ENCODE measurements at places on chromosomes 2 and 18.

- DNase-seq = peak; percentile 80
Observed at GRCh38 chr2:37599688-37600525, 71.5 kb downstream of the CDC42EP3 start.

- DNase-seq = no peak
Observed at GRCh38 chr2:73255007-73255644, 21.0 kb downstream of the CCT7 start.

GRCh38 chr2:4992226-4992625, 700.0 kb upstream of the SOX11 start:
- no peak for DNase-seq

- no peak for DNase-seq
Observed at GRCh38 chr2:176743671-176744070, 468.9 kb upstream of the HNRNPA3 start.

DNA sequence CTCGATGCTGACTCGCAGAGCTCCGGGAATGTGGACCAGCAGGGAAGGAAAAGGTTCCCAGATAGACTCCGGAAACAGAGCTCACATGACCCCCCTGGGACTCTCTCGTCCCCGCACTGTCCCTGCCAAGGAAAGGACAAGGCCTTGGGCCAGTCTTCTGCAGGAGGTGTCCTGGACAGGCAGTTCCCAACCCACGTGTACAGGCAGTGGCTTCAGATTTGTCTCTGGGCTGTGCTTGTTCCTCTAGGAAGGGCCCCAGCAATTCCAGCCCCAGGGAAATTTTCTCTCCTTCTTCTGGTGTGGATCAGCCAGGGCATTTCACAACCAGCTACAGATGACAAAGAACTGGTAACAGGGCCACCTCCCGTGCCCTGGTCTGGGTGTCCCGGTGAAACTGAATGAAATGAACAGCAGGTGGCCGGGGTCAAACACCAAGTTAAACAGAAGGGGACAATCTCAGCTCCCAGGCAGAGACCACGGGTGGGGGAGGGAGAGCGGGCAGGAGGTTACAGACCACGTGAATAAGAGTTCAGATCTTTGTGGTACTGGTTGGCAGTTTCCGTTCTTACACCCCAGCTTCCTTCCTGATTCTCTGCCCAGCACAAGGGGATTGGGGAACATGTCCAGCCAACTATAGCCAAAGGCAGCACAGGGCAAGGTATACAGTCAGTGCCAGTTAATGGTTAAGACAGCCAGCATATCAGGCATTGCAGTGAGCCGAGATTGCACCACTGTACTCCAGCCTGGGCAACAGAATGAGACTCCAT, 52.2 kb upstream of the CAB39 start:
- DNase-seq = peak; percentile 78

DNA sequence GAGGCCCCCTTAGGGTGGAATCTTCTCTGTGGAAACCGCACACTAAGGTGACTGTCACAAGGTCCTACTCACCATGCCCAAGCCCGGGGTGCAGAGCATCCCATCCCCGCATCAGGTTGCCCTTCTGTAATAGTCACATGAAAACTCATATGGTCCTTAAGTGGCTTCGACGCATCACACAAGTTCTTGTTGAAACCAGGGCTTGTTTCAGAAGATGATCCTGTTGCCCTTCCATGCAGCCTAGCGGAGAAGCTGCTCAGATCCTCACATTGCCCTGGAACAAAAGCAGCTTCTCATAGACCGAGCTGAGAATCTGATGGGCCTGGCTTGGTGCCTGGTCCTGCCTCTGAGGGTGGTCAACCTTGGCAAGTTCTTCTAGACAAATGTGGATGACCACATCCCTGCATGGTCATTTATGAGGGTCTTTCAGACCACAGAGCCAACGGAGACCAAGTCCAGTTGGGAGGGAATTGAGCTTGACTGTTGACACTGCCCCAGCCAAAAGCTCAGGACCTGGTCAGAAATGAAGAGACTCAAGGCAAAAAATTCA, 54.1 kb downstream of the PDCL3 start:
- no peak for DNase-seq

GRCh38 chr2:237739101-237739500, 59.5 kb upstream of the RBM44 start:
- DNase-seq = no peak

- DNase-seq = no peak
Observed at GRCh38 chr18:21747764-21748693, 7.4 kb downstream of the MIB1 start.

GRCh38 chr2:44542520-44542919, 180.8 kb downstream of the CAMKMT start:
- DNase-seq = no peak

GRCh38 chr2:203461746-203462145, 73.4 kb downstream of the RAPH1 start:
- DNase-seq = no peak

DNA sequence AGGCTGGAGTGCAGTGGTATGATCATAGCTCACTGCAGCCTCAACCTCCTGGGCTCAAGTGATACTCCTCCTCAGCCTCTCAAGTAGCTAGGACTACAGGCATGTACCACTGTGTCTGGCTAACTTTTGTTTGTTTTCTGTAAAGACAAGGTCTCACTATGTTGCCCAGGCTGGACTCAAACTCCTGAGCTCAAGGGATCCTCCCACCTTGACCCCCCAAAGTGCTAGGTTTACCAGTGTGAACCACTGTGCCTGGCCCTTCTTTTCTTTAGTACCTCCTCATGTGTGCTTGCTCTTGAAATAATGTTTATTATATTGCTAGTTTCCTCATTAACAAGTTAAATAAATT, 19.0 kb upstream of the COBLL1 start:
- DNase-seq = no peak

- no peak for DNase-seq
Observed at GRCh38 chr2:27126252-27126710, 2.7 kb downstream of the ABHD1 start.

DNA sequence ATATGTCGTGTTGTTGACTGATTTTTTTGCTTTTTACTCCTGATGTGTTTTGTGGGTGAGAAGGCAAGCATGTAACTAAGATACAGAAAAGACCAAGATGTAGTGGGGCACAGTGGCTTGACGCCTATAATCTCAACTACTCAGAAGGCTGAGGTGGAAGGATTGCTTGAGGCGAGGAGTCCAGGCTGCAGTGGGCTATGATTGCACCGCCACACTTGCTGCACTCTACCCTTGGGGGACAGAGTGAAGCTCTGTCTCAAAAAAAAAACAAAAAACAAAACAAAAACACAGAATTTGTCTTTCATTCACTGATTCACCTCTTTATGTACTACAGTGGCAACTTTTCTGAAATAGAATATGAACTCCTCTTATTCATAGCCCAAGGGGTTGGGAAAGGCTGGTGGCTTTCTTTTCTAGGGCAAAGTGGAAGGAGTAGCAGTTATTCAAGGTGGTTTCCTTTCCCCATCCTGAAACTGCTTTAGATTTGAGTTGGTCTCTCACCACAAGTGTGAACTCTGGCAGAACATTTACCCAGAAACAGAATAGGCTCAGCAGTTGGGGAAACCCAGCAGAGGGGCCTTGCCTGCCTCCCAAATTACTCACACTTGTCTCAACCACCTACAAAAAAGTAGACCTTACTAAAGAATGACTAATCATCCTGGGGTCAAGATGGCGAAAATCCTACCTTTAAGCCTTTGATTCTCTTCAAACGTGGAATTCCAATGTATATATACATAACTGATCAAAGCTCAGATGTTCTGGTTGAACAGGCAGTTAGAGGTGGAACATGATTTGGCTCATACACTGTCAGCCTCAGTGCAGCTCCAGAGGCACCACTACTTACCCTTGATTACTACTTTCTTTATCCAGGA, 6.5 kb downstream of the TANK start:
- peak; percentile 62 for DNase-seq

DNA sequence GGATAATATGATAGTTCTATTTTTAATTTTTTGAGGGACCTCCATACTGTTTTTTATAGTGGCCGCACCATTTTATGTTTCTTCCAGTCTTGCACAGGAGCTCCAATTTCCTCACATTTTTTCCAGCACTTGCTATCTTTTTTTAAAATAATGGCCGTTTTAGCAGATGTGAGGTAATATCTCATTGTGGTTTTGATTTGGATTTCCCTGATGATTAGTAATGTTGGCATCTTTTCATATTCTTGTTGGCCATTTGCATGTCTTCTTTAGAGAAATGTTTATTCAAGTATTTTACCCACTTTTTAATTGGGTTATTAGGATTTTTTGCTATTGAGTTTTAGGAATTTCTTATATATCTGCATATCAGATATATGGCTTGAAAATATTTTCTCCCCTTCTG, 29.9 kb upstream of the NAPG start:
- DNase-seq = no peak

- peak; percentile 29 for DNase-seq
Observed at GRCh38 chr2:68643011-68643873, at the start of gene PROKR1. Gene PROKR1, plus strand, starts transcription at chr2:68643579. Its CDS starts 2,243 bp downstream, at chr2:68645822.

- peak; percentile 14 for DNase-seq
Observed at GRCh38 chr2:240252872-240253511, 112.5 kb upstream of the OTOS start.

DNA sequence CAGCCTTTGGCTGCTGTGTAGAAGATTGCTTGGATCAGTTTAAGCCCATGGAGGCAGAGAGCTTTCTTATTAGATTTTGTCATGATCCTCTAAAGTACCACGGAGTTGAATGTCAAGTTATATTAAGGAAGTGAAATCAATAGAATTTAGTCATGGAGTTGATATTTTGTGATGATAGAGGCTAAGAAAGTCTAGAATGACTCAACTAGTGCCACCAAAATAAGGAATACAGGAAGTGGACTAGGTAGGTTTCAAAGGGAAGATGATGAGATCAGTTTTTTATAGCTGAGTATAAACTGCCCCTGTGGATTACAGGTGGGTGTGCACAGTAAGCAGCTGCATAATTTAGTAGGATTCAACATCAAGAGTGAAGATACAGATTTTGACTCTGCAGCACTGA, 25.2 kb downstream of the FBXO36 start:
- DNase-seq = no peak

DNA sequence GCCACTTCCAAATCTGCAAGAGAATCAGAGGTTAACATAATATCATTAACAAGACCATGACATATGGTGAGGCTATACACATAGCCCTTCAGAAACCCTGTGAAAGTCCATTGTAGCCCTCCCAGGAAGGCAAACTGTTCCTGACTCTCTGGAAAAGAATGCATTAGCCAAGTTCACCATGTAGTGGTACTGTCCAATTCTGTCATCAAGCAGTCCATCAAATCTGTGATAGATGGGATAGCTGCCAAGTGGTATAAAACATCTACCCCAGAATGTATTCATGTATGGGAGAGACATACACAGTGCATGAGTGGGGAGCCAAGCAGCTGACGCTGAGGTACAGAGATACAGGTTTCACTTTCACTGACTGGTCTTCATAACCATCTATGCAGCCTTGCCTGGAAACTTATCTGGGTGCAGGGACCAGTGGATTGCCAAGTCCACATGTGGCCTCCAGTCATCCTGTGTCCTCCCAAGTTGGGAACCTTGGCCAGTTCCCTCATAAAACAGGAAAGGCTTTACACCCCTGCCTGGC, 281.1 kb downstream of the MBD2 start:
- DNase-seq = no peak

DNA sequence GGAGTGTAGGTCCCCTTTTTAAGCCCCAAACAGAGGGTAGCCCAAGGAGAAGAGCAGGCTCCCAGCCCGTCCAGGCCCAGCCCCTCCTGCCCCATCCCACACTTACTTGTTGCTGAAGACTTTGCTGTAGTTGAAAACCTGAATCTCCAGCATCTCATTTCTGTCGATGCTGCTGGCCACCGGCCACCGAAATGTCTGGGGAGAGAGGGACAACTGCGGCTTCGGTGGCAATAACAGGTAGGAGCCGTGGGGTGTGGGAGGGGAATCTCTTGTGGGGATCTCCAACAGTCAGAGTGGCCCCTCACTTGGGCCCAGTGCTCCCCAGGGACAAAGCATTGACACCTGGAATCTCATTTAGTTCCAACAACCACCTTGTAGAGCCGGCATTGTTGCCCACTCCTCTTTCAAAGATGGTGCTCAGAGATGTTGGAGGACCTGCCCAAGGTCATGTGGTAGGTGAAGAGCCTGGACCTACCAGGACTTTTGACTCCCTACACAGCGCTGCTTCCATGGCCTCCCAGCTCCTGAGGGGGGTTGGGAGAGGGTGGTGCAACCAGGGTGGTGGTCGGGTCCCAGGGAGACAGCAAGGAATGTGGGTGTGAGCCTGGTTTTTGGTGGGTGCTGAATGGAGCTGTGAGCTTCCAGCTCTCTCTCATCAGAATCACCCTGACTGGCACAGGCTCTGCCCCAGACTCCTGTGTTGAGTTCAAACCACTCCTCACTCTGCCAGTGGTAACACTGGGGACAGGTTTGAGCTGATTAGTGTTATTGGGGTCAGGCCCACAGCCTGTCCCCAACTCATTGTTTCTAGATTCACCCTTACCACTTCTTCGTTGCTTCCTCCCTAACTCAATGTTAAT, 50.0 kb upstream of the OTOF start:
- no peak for DNase-seq

- no peak for DNase-seq
Observed at GRCh38 chr2:145617906-145618305, 1098.0 kb upstream of the ZEB2 start.

GRCh38 chr2:85802354-85803103, 48.7 kb downstream of the ATOH8 start:
- no peak for DNase-seq

- no peak for DNase-seq
Observed at GRCh38 chr2:5798084-5798483, 105.9 kb downstream of the SOX11 start.

DNA sequence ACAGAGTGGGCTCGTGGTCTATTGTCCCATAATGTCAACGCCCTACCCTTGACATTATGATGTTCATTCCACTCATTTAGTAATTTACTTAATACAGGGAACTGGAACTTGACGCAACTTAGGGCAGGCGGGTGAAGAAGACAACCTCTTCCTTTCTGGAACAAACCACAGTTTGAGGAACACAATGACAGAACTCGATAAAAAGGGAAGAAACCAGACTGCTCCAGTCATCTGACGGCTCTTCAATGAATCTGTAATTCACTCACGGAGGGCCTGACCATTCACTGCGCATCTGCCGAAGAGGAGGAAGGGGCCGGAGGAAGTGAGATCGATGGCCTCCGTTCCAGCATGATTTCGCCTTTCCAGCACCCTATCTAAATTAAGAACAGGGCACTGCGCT, 83.2 kb downstream of the BCL2 start:
- no peak for DNase-seq

- no peak for DNase-seq
Observed at GRCh38 chr2:51903728-51904127, 871.8 kb upstream of the NRXN1 start.

DNA sequence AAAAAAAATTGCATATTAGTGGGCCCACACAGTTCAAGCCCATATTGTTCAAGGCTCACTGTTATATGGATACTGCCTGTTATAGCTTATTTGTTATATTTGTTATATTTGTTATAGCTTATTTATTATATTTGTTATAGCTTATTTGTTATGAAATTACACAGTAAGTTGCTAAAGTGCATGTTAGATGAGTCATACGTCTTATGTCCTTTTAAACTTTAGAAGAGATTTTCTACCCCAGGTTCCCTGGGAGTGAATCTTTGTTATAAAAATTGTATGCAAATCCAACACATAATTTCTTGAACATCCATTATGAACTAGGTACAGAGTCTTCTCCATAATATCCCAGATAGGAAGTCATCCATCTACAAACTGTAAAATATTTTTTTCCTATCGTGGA, 22.1 kb downstream of the HTR2B start:
- no peak for DNase-seq

- DNase-seq = no peak
Observed at GRCh38 chr2:235740821-235741220, 247.0 kb downstream of the AGAP1 start.
